Hematopoietic multipotent progenitor cell treated with erythropoietin and hydrocortisone succinate and interleukin-3 and kit ligand, for 17 days (in vitro differentiated cells): ENCODE measurements at places on chromosomes 13 and 19.
A peak's percentile ranks its signal among the peaks of the same experiment; 100 is the strongest.

DNA sequence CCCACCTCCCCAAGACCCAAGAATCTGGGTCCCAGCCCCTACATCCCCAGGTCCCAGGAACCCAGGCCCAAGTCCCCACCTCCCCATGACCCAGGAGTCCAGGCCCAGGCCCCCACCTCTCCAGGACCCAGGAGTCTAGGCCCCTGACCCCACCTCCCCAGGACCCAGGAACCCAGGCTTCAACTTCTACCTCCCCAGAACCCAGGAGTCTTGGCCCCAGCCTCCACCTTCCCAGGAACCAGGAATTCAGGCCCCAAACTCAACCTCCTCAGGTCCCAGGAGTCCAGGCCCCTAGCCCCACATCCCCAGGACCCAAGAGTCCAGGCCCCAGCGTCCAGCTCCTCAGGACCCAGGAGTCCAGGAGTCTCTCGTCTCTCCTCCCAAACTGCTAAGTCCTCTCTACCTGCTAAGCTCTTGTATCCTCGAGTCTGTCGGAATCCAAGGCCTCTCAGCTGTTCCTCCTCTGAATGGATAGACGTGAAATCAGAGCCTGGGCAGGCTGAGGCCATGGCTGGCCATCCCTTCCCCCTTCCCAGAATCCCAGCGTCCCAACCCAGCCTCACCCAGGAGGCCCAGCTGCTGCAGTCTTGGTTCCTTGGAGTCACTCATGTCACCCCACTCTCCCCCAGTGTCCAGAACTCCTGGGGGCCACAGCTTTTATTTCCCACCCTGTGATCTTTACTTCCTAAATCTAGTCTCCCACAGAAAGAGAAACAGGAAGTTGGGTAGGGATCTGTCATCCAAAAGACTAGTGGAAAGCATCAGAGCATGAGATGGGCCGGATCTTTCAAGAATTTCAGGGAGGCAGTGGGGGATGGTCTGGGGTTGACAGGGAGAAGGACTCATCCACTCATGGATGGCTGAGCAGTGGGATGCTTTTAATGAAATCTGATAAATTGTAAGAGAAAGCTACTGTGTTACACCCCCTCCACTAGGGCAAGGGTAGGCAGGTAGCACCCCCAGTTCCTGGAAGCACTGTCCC lies at the start of gene CD209:
Gene CD209 (minus strand): TSS at position 632 of the 982 bp plus-strand sequence. CDS start 23 bp downstream, at position 609.
- no peak for DNase-seq

DNA sequence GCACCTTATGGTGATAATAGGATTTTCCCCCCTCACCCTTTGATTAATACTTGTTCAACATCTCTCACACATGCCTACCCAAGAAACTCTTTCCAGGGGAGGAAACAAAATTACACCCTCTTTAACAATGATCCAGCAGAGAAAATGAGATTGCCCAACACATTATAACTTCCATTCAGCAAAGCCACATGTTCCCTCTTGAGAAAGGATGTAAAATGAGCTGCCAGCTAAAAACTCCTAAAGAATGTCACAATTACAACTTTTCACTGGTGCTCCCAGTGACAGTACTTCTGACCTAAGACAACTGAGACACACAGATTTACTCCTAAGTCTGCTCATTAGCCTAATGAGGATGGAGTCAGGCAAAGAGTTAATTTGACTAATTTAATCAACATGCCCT lies 621.4 kb downstream of the DIAPH3 start:
- DNase-seq = no peak

DNA sequence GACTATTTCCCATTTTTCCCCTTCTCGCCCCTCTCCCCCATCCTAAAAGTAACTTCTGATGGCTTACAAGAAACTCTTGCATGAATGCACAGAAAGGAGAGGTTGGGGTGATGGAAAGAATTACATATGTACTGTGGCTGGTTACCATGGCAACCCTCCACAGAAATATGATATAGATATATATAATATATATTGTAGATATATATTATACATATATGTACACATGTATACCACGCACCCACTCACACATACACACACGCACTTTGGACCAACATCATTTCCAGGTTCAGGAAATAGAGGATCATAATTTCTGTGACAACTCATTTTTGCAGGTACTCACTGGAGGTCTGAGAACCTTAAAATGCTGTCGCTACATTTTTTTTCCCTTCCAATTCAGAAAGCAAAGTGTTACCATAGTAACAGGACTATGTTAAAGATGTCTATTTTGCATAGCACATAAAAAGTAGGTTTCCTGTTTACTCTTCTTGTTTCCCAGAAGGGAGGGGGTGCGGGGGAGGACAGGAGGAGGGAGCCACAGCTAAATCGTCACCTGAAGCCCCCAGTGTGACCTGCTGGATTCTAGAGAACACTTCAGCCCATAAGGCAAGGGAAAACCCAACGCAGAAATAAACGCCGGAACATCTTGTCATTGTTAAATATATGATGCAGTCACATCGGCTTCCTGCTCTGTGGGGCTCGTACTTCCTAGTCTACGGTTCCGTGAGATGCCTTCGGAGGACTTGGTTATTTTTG lies 44.7 kb downstream of the EFNB2 start:
- DNase-seq = no peak

GRCh38 chr19:4636761-4637160 lies 2.6 kb upstream of the TNFAIP8L1 start:
- DNase-seq = no peak

DNA sequence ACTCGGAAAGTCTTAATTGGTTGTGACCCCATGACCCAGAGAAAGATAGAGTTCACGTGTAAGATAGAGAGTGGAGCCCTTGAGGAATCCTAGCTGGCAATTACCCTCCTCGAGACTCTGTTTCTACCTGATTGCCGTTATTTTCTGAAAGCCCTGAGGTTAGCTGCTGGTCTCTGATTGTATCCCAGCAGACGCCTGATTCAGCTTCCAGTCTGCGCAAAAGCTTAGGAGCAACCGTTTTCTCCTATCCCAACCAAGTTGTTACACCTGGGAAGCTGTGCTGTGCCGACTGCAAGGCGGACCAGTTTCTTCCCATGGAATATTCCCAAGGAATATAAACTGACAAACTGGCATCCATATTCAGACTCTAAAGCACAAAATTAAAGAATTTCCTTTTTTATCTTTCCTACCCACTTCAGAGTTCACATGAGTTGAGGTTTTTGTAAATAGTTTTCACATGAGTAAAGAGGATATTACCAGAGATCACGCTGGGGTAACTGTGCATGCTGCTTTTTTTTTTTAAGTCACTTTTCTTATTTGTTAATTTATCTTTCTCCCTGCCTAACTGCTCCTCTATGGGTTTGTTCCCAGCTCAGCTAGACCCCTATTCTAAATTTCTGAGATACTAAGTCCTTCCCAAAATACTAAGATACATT lies 1.5 kb upstream of the TRPC4 start:
- no peak for DNase-seq

GRCh38 chr19:48591021-48591420 lies 15.5 kb upstream of the SPACA4 start:
- no peak for DNase-seq

- no peak for DNase-seq
Observed at GRCh38 chr13:33537026-33537425, 251.5 kb upstream of the STARD13 start.

DNA sequence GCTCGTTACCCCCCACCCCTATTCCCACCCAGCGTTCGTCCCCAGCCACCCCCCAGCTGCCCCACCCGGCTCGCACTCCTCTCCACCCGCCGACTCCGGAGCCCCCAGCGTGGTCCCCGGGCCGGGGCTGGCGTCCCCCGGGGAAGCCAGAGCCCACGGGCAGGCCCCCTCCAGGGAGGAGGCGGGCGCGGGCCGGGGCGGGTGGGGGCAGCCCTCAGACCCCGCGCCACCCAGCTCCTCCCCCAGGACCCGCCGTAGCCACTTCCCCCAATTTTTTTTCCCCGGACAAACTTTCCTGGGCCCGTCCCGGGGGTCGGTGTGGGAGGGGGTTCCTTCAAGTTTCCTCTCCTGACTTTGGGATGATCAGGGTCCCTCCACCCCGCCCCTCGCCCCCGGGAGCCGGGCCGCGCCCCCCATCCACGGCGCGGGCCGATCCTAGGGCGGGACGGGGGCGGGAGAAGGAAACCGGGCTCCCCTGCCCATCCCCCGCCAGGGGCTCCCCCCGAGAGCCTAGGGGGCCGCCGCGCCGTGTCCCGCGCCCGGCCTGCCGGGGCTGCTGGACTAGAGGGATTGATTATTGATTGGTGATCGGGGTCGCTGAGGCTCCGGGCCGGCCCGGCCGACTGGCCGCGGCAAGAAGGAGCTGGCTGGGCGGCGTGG lies 927 bp upstream of the TSHZ3 start:
- no peak for DNase-seq

DNA sequence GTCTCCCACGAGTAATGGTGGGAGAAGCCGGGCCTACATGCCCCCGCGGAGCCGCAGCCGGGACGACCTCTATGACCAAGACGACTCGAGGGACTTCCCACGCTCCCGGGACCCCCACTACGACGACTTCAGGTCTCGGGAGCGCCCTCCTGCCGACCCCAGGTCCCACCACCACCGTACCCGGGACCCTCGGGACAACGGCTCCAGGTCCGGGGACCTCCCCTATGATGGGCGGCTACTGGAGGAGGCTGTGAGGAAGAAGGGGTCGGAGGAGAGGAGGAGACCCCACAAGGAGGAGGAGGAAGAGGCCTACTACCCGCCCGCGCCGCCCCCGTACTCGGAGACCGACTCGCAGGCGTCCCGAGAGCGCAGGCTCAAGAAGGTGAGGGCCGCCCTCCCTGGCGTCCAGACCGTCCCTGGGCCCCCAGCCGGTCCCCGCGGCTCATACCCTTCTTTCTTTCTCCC lies 1.4 kb upstream of the USF2 start:
- DNase-seq = no peak

DNA sequence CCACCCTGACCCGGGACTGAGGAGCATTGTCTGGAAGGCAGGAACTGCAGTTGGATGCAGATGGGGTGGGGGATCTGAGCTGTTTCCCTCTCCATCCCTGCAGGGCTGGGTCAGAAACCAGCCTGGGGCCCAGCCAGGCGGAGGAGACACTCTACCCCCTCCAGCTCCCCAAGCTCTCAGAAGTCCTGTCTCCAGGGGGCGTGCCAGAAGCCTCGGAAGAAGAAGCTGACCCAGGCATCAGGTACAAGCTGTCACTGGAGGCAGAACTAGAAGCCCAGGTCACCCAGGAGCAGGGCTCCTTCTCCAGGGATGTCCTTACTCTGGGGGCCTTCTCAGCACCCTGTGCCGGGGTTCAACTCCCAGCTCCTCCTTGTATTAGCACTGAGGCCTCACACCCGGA lies 15.5 kb downstream of the SIX5 start:
- DNase-seq = no peak

DNA sequence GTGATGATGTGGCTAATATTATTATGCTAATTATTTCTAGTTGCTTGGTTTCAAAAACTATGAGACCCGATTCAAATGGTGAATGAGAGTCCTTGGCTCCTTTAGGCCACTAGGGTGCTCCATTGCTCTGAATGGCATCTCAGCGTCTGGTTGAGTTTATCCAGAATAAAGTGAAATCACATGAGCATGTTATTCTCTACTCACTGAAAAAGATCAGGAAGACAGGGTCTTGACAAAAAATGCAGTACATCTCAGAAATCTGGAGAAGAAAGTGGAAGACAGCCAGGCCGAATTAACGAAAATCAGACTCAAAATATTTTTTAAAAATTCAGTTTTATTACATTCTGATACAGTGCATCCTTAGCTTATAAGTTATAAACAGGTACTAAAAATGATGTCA lies 516.2 kb downstream of the MYO16 start:
- no peak for DNase-seq

GRCh38 chr13:110240352-110240751 lies 66.6 kb downstream of the COL4A1 start:
- no peak for DNase-seq

DNA sequence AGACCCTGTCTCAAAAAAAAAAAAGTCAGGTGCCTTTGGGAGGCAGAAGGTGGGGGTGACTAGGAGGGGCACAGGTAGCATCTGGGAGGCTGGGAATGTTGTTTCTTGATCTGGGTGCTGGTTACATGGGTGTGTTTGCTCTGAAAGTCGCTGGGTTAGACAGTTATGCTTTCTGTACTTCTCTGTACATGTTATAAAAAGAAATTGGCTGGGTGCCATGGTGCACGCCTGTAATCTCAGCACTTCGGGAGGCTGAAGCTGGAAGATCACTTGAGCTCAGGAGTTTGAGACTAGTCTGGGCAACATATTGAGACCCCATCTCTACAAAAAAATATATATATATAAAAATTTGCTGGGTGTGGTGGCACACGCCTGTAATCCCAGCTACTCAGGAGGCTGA lies 15.1 kb downstream of the NOSIP start:
- peak; percentile 55 for DNase-seq

GRCh38 chr19:42290523-42291434 lies 11.2 kb upstream of the PRR19 start:
- DNase-seq = peak; percentile 65

GRCh38 chr19:14654786-14655560 lies 19.7 kb downstream of the ADGRE3 start:
- DNase-seq = no peak
